ENCODE measurements at places on chromosomes 11 and 22.

DNA sequence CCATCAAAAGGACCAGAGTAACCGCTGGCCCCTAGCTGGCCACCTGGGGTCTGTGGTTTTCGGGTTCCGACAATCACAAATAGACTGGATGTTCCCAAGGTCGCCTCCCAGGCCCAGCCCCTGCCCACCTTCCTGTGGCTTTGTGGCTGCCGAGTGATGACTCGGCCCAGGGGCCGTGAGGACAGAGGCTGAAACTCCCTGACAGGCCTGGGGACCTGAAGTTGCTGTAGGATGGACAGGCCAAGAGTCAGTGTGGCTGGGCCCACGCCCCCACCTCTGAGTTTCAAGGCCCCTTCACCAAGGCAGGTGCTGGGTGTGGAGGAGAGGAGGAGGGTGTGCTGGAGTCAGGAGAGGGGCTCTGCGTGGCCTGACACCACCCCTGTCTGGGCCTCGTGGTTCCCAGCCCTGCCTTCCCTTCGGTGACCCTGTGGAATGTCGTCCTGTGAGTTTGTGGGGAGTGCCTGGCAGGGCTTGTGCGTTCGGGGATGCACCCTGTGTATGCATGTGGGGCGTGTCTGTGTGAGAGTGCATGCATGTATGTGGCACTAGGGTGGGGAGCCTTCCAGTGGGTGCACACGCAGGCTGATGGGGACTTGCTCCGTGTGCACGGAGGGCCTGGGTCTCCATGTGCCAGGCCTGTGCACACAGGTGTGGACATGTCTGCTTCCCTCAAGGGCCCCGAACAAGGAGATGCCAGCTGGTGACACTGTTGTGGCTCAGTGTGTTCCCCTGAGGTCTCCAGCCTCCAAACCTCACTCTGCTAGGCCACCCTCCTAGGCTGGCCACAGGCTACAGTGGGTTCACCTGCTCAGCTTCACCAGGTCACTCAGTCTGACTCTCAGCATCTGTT, 8.4 kb upstream of the MGAT3 start:
- H3K4me3 ChIP-seq, result no peak overlapping the region
- H3K27me3 ChIP-seq, result no peaks in the 10 kb centered on the region
- H3K4me1 ChIP-seq, result peaks cover 30% of the 10 kb centered on the region
- no peaks in the 10 kb centered on the region for H3K36me3 ChIP-seq

- peak overlapping the region; percentile 22 for H3K27ac ChIP-seq
- no peak for DNase-seq
These were observed 7.5 kb upstream of the MICALL1 start for GRCh38 chr22:37898441-37899181.

- no peak overlapping the region for H3K4me3 ChIP-seq
- peaks cover 11% of the 10 kb centered on the region for H3K36me3 ChIP-seq
- H3K27ac ChIP-seq, result no peak overlapping the region
- H3K4me1 ChIP-seq, result peaks cover 12% of the 10 kb centered on the region
- no peak for DNase-seq
These were observed 108.8 kb downstream of the NAV2 start for GRCh38 chr11:19821412-19821875.

- DNase-seq, result peak; percentile 96
- H3K4me1 ChIP-seq, result peaks cover 3% of the 10 kb centered on the region
- H3K27me3 ChIP-seq, result no peaks in the 10 kb centered on the region
- no peaks in the 10 kb centered on the region for H3K36me3 ChIP-seq
- H3K27ac ChIP-seq, result peak within 1 kb of the TSS; percentile 90
These were observed at the start of gene FIBIN for GRCh38 chr11:26993965-26994457. FIBIN (plus strand) TSS chr11:26994112; CDS start chr11:26994527, 415 bp downstream.

DNA sequence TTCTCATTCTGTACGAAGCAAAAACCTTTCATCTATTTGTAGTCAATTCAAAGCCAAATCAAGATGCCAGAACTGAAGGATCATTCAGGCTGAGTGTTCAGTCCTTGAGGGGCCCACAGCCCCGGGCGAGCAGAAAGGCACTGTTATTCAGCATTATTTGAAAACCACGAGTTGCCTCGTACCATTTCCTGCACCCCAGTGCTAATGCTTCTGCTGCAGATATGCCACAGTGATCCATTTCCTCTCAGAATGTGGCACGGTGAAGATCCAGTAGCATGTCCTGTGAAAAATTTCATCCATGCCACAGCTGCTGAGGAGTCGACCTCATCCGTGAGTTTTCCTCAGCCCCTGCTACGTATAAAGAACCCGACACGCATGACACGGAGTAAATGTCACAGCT, 85.4 kb downstream of the OSBP2 start:
- H3K4me1 ChIP-seq, result no peaks in the 10 kb centered on the region
- DNase-seq, result no peak
- no peak overlapping the region for H3K27ac ChIP-seq
- no peaks in the 10 kb centered on the region for H3K27me3 ChIP-seq

DNA sequence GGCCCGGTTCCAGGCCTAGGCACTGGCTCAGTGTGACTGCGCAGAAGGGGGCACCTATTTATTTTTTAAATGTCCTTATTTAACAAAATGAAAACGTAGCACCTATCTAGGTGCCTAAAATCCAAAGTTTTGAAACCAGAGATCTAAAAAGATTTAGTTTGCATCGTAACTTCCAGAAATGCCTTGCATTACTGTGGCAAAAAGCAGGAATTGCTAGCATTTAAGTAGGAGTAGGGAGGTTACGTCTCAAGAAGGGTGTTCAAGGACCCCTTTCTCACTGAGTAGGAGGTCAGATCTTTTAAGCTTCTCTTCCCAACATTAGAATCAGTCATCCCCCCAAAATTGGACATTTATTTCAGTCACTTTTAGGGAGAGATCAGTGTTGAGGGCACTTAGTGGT, 7.7 kb upstream of the PLET1 start:
- H3K27me3 ChIP-seq, result no peaks in the 10 kb centered on the region
- no peak overlapping the region for H3K27ac ChIP-seq

- peaks cover 6% of the 10 kb centered on the region for H3K4me1 ChIP-seq
- no peak for DNase-seq
- no peak overlapping the region for H3K4me3 ChIP-seq
- H3K27ac ChIP-seq, result no peak overlapping the region
- H3K36me3 ChIP-seq, result no peaks in the 10 kb centered on the region
These were observed 4.2 kb upstream of the C11orf86 start for GRCh38 chr11:66970807-66971442.

GRCh38 chr11:58616594-58616993, 5.9 kb upstream of the CNTF start:
- H3K4me1 ChIP-seq, result no peaks in the 10 kb centered on the region
- peaks cover 40% of the 10 kb centered on the region for H3K36me3 ChIP-seq
- H3K27me3 ChIP-seq, result no peaks in the 10 kb centered on the region

GRCh38 chr22:43479301-43479950, 67.6 kb downstream of the MPPED1 start:
- no peak overlapping the region for H3K4me3 ChIP-seq
- no peaks in the 10 kb centered on the region for H3K36me3 ChIP-seq
- no peak for DNase-seq
- H3K4me1 ChIP-seq, result peaks cover 14% of the 10 kb centered on the region

GRCh38 chr22:19233189-19233661, 54.7 kb upstream of the SLC25A1 start:
- no peak overlapping the region for H3K27ac ChIP-seq
- DNase-seq, result no peak
- no peak overlapping the region for H3K4me3 ChIP-seq
- H3K36me3 ChIP-seq, result peaks cover 19% of the 10 kb centered on the region

- no peak overlapping the region for H3K4me3 ChIP-seq
- no peak overlapping the region for H3K27ac ChIP-seq
- no peaks in the 10 kb centered on the region for H3K36me3 ChIP-seq
- peaks cover 2% of the 10 kb centered on the region for H3K4me1 ChIP-seq
These were observed 75.1 kb upstream of the TSPAN18 start for GRCh38 chr11:44651535-44652155.

GRCh38 chr22:20281891-20282290, 13.8 kb upstream of the RTN4R start:
- H3K36me3 ChIP-seq, result no peaks in the 10 kb centered on the region
- H3K4me1 ChIP-seq, result peaks cover 6% of the 10 kb centered on the region
- H3K27ac ChIP-seq, result no peak overlapping the region
- no peaks in the 10 kb centered on the region for H3K27me3 ChIP-seq
- DNase-seq, result no peak
- H3K4me3 ChIP-seq, result no peak overlapping the region

DNA sequence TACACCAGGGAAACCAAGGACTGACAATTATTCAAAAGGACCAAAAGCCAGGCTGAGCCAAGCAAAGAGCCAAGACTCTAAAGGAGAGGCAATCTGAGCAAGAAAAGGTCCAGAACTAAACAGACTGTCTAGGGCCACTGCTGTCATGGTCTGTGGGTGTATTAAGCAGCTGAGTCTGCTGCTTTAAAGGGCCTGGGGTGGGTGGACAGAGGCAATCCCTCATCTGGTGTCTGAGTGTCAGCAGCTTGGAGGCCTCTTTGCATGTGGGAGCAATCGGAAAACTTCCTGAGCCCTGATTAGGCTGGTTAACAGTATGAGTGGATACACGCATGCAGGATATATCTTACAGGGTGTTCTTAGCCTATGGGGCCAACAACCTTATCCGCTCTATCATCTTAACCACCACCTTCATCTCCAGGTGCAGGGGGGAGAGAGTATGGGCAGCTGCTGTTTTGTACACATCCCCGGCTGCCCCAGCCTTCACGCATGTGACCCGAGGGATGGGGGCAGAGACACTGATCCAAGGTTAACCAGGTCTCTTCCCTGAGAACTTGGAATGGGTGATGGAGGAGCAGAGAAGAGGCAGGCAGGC, 67.5 kb upstream of the TIMP3 start:
- no peak for DNase-seq
- no peaks in the 10 kb centered on the region for H3K27me3 ChIP-seq
- H3K27ac ChIP-seq, result no peak overlapping the region
- no peak overlapping the region for H3K4me3 ChIP-seq
- H3K4me1 ChIP-seq, result no peaks in the 10 kb centered on the region
- no peaks in the 10 kb centered on the region for H3K36me3 ChIP-seq

- no peaks in the 10 kb centered on the region for H3K36me3 ChIP-seq
- peak; percentile 72 for DNase-seq
- H3K4me3 ChIP-seq, result no peak overlapping the region
- H3K27ac ChIP-seq, result peak overlapping the region; percentile 31
These were observed 45.3 kb upstream of the SHISAL1 start for GRCh38 chr22:44357966-44358465.

DNA sequence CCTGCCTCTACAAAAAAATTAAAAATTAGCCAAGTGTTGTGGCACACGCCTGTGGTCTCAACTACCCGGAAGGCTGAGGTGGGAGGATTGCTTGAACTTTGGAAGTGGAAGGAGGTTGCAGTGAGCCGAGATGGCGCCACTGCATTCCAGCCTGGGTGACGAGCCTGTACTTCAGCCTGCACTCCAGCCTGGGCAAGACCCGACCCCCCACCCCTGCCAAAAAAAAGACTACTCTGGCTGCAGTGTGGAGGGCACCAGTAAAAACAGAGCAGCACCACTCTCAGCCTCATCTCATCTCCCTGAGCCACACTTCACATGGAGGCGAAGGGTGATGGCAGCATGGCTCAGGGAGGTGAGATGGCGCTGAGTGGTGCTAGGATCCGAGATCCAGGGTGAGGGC, 50.3 kb upstream of the THY1 start:
- H3K27me3 ChIP-seq, result peaks cover 5% of the 10 kb centered on the region
- H3K27ac ChIP-seq, result no peak overlapping the region
- H3K36me3 ChIP-seq, result no peaks in the 10 kb centered on the region
- H3K4me3 ChIP-seq, result no peak overlapping the region
- DNase-seq, result no peak
- H3K4me1 ChIP-seq, result peaks cover 21% of the 10 kb centered on the region

- no peaks in the 10 kb centered on the region for H3K4me1 ChIP-seq
- no peak overlapping the region for H3K27ac ChIP-seq
These were observed 3.6 kb upstream of the OR8B3 start for GRCh38 chr11:124402326-124402922.

DNA sequence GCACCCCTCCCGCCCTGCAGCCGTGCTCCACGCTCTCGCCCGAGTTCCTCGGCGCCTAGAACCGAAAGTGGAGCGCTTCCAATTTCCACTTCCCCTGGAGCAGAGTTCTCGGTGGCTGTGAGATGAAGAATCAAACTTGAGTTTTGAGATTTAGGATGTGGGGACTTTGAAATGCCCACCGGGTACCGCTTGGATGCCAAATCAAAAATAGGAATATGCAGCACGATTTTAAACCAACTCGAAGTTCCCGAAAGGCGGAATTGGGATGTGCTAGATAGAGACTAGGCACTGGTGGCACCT, 569 bp downstream of the POLA2 start:
- peak; percentile 74 for DNase-seq
- H3K4me1 ChIP-seq, result peaks cover 14% of the 10 kb centered on the region
- H3K27ac ChIP-seq, result peak overlapping the region; percentile 90
- H3K36me3 ChIP-seq, result peaks cover under 1% of the 10 kb centered on the region
- H3K27me3 ChIP-seq, result no peaks in the 10 kb centered on the region

All from muscle of leg (tissue), 16 donors.